ENCODE measurements at places on chromosomes 3 and 15. TPM values are rescaled to one million over a fixed set of nuclear protein-coding genes. Genes with fewer than 3 reads are reported as not detected.

The CCDC33 gene
- 0.24 TPM for total RNA-seq

- DNase-seq, result no peak
Observed at GRCh38 chr3:83622526-83622925, 1336.3 kb upstream of the CADM2 start.

The CYP11A1 gene
- total RNA-seq, result not detected

DNA sequence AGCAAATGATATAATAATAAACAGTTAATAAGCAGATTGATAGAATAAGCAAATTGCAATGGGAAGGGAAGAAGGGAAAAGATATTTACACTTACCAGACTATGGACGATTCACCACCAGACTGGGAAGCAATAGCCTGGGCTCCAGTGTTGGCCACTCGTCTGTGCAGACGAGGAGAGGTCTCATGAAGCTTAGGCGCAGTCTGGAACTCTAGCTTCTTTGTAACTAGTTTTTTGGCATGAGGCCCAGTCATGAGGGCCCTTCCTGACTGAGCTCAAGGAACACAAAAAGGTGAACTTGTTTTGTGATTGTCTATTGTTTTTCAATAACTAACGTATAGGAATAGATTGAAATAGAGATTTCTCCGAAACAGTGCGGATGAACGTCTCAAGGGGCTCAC is 63.3 kb upstream of the GATM start:
- DNase-seq, result no peak

The GADL1 gene
- not detected for total RNA-seq

DNA sequence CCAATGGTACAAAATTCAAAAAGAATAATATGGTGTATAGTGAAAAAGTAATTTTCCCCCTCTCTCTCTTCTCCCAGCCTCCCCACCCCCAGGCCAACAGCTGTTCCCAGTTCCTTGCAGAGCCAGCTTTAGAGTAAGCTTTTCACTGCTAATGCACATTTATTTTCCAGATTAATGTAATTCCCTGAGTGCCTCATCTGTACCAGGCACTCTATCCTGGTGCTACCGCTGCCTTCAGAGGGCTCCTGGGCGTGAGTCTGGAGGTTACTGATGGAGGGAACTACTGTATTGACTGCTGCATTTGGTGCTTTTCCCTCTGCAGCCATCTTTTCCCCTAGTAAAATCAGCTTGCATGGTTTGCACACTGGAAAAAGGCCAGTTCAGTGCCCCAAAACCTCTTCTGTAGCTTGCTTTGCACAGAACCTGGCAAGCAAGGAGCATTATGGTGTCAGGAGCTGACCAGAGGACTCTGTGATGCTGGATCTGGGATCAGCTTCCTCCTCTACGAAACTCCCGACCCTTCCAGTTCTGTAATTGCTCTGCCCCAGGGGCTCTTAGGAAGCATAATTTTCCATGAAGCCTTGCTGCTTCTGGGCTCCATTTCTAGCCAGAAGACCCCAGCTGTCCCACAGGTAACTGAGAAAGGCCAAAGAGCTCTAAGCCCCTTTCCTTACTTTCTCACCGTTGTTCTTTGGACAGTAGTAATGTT is 8.5 kb upstream of the USP3 start:
- DNase-seq, result no peak

- no peak for DNase-seq
Observed at GRCh38 chr15:75577401-75578172, 1.5 kb downstream of the PTPN9 start.

The EHD4 gene
- total RNA-seq, result 15.5 TPM

DNA sequence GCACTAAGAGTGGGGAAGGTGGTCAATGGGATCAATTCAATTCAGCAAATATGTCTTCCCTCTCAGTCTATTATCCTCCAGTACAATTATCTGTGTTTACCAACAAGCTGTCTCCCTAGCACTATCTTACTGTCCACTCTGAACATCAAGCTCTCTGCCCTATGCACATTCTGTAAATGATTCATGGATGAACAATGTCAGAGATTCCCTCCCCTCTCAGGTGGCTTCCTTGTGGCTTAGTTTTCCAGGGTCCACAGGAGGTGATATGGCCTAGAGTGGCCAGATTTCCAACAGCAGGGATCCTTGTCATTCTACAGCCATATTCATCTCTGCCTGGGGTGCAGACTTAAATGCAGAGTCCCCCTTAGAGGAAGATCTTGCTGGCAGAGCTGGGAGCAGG is 225.1 kb downstream of the UACA start:
- peak; percentile 38 for DNase-seq

GRCh38 chr3:22159004-22159695 is 408.1 kb upstream of the ZNF385D start:
- no peak for DNase-seq
